ENCODE measurements at places on chromosomes 12 and 14.

DNA sequence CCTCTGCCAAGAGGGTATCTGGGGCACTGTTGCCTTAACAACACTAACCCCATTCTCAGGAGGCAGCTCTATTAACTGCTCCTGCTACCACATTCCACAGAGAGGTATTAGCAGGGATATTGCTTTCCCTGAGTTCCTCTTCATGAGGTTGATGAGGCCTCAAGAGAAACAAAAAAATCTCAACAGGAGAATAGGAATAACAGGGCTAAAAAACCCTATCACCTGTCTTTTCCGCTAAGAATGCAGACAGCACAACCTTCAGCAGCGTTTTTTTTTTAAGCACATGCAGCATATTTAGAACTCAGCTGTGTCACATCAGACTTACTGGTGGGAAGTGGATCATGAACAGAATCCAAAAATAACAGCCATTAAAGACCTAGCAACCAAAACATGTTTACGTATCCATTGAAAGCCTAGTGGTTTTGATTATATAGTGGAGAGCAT is 29.2 kb downstream of the ATF7 start:
- DNase-seq = no peak

DNA sequence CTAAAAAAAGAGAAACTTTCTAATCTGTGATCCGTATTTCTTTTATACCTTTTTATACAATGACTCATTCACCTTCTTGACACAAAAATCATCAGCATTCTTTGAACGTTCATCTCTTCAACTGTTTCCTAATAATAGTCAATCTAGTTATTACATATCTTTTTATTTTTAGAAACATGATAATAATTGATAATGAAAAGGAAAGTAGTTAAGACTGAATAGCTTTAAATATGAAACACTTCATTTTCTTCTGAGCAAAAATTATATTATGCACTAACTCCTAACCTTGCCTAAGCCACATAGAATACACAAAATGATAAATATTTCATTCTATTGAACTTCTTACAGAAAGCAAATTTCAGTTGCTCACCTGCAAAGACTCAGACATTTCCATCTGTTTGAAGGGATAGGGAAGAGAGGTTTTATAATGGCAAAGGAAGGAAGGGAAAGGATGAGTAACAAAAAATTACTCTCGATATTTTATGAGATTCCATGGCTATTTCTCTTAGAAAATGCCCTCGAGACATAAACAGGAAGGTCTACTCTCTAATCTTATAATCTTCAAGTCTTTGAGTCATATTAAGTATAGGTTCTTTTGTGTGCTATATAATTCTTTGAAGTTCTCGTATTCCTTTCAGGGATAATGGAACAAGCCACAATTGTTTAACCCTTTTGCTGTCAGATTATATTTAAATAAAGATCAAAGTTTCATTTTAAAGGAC is 7.5 kb upstream of the KLHL42 start:
- peak; percentile 88 for DNase-seq

DNA sequence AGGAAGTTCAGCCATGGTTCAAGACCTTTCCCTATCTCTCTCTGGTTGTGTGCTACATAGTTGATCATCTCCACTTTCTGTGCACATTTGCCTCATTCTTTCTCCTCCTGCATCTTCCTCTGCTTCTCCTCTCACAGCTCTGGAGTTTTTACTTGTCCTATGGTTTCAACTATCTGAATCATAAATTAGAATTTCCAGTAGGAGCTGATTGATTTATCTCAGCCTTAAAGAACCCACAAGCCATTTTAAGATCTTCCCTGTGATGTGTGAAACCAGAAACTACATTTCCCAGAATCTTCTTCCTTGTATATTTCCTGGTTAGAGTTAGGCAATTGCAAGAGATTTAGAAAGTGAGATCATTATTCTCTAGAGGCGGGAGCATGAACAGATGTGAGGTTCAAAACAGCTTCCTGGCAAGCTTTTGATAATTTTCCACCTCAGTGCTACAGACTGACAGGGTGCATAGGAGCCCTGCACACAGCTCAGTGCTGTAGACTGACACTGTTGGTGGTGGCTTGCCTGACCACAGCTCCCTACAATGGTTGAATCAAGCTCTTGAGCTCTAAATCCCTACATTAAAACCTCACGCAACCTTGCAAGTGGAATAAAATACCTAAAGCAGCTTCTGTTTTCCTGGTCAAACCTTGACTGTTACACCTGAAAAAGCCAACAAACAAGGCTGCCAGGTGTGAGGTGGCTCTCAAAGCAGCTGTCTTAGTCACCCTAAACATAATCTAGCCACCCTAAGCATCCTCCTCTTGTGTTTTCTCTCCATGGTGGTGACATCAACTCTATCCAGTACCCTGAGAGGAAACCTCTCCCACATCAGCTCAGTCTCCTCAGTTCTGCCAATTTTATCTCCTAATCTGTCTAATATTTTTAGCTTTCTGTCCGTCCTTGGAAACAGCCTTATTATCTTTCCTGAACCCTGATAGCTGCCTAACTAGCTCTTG is 21.5 kb upstream of the IFNG start:
- DNase-seq = peak; percentile 28

DNA sequence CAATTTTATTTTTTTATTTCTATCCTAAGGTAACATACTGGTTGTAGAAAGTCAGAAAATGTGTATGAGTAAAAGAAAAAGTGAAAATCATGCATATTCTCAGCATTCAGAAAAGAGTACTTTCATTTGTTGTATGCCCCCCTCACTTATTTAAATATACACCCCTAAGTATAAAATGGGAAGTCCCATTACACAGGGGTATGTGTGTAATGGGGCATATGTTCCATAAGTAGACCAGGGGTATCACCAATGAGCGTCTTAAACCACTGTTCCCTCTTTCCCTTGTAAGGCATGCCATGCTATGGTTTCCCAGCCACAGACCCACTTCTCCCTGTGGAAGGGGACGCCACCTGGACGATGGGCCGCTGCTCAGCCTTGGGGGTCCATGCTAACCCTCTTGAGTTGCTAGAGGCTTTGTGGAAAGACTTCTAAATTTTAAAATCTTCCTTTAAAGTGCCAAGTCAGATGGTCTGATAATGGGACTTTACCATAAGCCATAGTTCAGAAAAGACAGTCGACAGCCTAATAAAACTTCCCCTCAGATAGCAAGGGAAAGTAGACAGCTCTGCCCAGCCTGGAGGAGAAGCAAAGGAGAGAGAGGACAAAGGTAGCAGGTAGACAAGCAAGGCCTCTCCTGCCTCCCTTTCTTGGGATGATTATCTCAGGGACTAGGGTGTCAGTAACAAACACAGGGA is 118.2 kb downstream of the ZFP36L1 start:
- DNase-seq = no peak

GRCh38 chr12:108349278-108349688 is 10.2 kb upstream of the CMKLR1 start:
- DNase-seq = no peak

DNA sequence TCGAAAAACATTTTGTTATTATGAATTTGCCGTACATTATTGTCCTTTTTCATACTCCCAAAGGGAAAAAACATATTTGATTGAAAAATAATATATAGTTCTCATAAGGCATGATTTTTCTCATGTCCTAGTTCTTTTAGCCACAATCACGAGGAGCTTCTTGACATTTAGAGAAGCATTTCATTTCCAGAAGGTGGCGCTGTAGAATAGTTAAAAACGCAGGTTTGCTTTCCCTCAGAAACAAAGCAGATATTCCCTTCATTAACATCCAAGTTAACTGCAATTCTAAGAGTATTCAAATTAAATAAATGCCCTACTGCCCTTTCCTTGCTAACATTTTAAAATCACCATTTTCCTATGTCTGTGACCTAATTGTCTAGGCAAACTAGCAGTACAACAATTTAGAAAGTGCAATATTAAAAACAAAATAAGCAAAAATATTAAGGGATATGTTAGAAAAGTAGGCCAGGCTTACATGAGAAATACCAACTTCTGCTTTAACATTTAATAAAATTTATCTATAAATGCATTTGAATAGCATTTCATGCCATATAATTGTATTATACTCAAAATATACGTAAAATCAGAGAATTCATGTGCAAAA is 10.9 kb upstream of the PIK3C2G start:
- no peak for DNase-seq

DNA sequence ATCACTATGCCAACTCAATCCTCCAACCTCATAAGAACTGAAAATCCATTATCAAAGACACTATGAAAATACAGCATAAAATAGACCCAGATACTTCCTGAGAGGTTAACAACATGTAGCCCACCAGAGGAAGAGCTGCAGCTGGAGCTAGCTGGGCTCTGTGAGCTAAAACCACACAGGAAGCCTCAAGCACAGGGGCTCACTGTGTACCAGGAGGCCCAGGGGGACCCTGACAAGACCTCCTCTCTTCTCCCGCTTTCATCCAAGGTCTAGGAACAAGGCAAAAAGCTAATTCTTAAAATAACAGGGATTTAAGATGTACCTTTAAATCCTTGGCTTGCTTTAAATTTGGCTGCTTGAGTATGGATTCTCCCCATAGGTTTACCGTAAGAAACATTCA is 53.6 kb downstream of the EIF2S3B start:
- DNase-seq = no peak

DNA sequence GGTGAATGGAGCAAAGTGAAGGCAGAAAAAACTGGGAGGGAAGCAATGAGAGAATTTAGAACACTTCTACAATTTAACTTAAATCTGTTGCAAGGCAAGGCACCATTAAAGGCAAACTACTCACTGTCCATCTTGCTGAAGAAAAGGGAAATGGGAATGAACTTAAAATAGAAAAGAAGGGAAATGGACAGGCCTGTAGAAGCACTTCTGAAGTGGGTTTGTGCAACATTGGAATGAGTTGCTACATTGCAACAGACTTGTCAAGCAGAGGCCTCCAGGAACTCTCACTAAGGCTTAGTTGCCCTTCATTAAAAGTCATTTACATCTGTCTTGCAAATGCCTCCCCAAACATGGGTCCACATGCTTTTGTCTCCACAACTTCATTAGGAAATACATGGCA is 13.7 kb upstream of the OR10AD1 start:
- DNase-seq = no peak

- no peak for DNase-seq
These were observed 36.8 kb downstream of the CCDC88C start for GRCh38 chr14:91380610-91381371.

DNA sequence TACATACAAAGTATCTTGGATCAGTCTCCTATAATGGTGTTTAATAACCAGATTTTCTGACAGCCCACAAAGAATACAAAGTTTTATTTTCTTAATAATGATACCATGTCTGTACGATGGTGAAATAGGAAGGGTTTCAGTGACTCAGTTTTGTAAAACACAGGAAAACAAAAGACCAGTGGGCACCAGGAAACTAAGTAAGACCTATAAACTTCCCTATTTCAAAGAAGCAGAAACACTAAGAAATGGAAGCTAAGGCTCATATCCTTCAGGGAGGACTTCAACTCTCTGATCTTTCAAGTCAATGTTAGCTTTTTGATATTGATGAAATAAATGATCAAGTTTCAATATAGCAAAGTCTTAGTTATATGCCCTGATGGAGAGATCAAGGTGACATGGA is 196.0 kb downstream of the DUSP6 start:
- no peak for DNase-seq
